ENCODE measurements at places on chromosomes 12 and 14. TPM values are rescaled to one million over a fixed set of nuclear protein-coding genes. Genes with fewer than 3 reads are reported as not detected.

- H3K27me3 ChIP-seq = peaks cover 100% of the 10 kb centered on the region
- H3K27ac ChIP-seq = no peak overlapping the region
- H3K4me3 ChIP-seq = no peak overlapping the region
- DNase-seq = no peak
- H3K36me3 ChIP-seq = no peaks in the 10 kb centered on the region
- peaks cover 20% of the 10 kb centered on the region for H3K4me1 ChIP-seq
These were observed 5.5 kb upstream of the HOXC9 start for GRCh38 chr12:53994264-53995001.

GRCh38 chr14:69715725-69716477 is 51.0 kb upstream of the SRSF5 start:
- H3K36me3 ChIP-seq = no peaks in the 10 kb centered on the region
- peak; percentile 59 for DNase-seq
- no peaks in the 10 kb centered on the region for H3K27me3 ChIP-seq
- H3K4me1 ChIP-seq = peaks cover 37% of the 10 kb centered on the region

- peaks cover 38% of the 10 kb centered on the region for H3K27me3 ChIP-seq
- H3K4me1 ChIP-seq = no peaks in the 10 kb centered on the region
- no peak for DNase-seq
These were observed 4.8 kb downstream of the SLC8A3 start for GRCh38 chr14:70183991-70184390.

- H3K27me3 ChIP-seq = peaks cover 62% of the 10 kb centered on the region
- no peak overlapping the region for H3K27ac ChIP-seq
- no peaks in the 10 kb centered on the region for H3K36me3 ChIP-seq
These were observed 825 bp downstream of the DHH start for GRCh38 chr12:49093792-49094159.

Gene REM2
- total RNA-seq = not detected

Gene ZFC3H1
- total RNA-seq = 141 TPM

Gene KRT6A
- not detected for total RNA-seq

DNA sequence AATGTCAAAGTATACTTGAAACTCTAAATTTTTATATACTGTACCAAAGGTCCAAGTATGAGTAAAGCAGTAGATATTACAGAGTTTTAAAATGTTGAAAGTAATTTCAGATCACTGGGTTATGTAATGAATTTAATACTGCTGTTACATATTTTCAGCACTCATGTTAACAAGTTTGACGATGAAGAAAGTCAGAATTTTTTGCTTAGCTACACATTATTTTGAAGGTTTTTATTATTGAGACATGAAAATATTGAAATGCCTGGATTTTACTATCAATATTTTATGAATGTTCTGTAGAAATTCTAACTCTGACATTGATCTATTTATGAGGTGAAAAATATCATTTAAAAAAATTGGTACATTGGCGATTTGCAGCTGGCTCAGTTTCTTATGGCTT is 1030.3 kb downstream of the FSCB start:
- DNase-seq = no peak
- no peak overlapping the region for H3K4me3 ChIP-seq
- no peak overlapping the region for H3K27ac ChIP-seq
- no peaks in the 10 kb centered on the region for H3K36me3 ChIP-seq
- no peaks in the 10 kb centered on the region for H3K27me3 ChIP-seq

DNA sequence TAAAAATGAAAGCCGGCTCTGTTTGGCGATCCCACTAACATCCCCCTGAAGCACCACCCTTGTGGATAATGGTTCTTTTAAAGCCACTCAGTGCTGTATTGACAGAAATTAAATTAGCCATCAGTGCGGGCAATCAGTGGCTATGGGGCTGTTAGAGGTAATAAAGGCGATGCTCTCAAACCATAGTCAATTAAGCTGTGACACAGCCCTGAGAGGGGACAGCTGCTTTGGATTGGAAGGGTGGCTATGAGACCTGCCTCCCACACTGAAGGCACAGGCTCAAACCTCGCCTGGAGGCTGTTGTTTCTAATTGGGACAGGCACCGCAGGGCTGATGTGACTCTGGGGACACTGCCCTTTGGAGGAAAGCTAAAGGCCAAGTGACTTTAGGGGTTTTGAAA is 562.2 kb downstream of the VRK1 start:
- H3K27me3 ChIP-seq = no peaks in the 10 kb centered on the region
- no peak overlapping the region for H3K27ac ChIP-seq
- no peak for DNase-seq
- H3K4me1 ChIP-seq = no peaks in the 10 kb centered on the region
- H3K4me3 ChIP-seq = no peak overlapping the region
- no peaks in the 10 kb centered on the region for H3K36me3 ChIP-seq

Gene OVCH1
- total RNA-seq = not detected

DNA sequence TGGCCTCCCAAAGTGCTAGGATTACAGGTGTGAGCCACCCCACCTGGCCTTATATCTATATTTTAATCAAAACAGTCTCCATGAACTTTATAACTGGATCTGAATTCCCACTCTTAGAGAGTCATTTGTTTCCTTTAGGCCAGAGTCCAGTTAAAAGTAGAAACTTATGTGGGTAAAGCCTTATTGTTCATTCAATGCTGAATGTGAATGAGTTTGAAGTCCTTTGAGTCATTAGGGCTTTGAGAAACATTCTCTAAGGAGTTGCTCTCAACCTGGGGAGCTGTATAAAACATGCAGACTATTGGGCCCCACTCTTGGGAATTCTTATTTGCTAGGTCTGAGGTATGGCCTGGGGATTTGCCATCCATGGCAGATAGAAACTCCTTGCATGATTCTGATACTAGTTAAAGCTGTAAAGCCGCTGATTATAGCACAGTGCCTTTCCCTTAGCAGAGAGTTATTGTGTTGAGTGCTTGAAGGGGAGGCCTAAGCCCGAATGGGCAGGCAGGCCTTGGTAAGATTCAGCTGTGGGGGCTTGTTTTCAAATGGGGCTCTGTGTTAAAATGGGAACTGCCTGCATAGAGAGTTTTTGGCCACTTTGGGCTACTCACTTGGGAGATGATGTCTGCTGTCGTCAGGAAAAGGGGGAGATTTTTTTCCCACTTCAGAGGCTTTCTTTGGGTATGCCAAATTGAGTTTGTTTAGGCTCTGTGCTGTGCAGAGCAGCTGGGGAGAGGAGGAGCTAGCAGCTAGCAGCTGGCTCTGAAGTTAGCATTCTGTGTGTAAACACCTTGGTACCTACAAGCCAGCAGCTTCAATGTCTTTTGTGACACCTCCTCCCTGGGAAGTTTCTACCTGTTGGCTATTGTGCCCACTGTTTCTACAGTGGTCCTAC is 117.5 kb downstream of the DACT1 start:
- no peak for DNase-seq
- peak overlapping the region; percentile 75 for H3K27ac ChIP-seq
- no peaks in the 10 kb centered on the region for H3K36me3 ChIP-seq

Gene KRT71
- total RNA-seq = not detected

GRCh38 chr14:24054324-24054641 is 2.5 kb downstream of the CARMIL3 start:
- no peak overlapping the region for H3K27ac ChIP-seq
- H3K27me3 ChIP-seq = no peaks in the 10 kb centered on the region
- no peaks in the 10 kb centered on the region for H3K36me3 ChIP-seq
- H3K4me1 ChIP-seq = peaks cover 15% of the 10 kb centered on the region
- H3K4me3 ChIP-seq = no peak overlapping the region
- no peak for DNase-seq

Gene C14orf39
- 0.16 TPM for total RNA-seq

DNA sequence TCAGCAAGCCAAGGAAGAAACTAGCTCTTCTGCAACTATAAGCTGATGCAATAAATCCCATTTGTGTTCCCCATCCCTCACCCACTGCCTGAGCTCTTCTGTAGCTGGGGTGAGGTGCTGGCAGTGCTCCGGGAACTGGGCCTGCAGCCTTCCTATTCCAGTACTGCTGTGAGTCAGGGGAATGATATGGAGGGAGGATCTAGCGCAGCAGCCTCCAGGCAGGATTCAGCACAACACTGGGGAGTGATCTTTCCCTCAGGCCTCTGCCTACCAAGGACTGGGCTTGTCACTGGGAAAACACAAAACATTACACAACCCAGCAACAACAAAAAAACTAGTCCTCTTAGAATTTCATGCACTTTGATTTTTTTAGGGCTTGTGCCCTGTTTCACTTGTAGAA is 58.7 kb downstream of the ST8SIA1 start:
- no peaks in the 10 kb centered on the region for H3K4me1 ChIP-seq
- no peak overlapping the region for H3K4me3 ChIP-seq
- H3K27me3 ChIP-seq = no peaks in the 10 kb centered on the region

- no peaks in the 10 kb centered on the region for H3K36me3 ChIP-seq
- DNase-seq = no peak
- H3K27me3 ChIP-seq = peaks cover 8% of the 10 kb centered on the region
- H3K27ac ChIP-seq = no peak overlapping the region
These were observed 75.3 kb upstream of the SFSWAP start for GRCh38 chr12:131635491-131636122.

Gene CISTR
- total RNA-seq = not detected

Gene LIN7A
- total RNA-seq = 31.0 TPM

DNA sequence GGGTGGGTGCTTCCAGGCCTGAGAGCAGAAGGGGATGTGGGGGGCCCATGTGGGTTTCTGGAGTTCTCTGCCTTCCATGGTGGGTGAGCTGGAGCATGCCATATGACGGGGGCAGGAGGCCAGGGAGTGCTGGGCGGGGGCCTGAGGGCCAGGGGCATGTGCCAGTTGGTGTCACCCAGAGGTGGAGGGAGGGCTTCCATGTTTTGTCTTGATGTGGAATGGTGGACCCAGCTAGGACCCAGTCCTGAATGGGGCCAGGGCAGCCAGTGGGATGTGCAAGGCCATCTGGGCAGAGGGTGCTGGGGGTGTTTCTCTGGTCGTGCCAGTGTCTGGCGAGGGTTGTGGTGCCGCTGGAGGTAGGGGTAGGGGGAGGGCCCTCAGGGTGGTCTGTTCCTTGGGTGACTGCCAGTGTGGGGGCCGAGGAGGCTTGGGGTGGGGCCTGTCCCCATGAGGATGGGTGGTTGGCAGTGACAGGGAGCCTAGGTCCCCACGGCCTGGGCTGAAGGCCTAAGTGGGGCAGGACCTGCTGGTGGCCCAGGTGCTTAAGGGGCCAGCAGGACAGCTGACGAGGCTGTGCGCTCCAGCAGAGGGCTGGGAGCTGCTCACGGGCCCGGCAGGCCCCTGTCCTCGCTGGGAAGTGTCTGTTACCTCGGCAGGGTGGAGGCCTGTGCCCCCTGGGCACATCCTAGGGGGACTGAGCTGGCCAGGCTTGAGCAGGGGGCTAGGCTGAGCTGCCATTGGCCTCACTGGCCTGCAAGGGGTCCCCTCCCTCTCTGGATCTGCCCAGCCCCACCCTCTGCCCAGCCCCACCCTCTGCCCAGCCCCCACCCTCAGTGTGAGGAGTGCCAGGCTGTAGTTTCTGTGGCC is 26.8 kb downstream of the CEP170B start:
- H3K27me3 ChIP-seq = no peaks in the 10 kb centered on the region
- H3K4me1 ChIP-seq = no peaks in the 10 kb centered on the region
- no peak for DNase-seq
- H3K27ac ChIP-seq = no peak overlapping the region

Gene PPP1R1A
- total RNA-seq = 67.0 TPM

- no peak overlapping the region for H3K27ac ChIP-seq
- no peaks in the 10 kb centered on the region for H3K4me1 ChIP-seq
- DNase-seq = no peak
- peaks cover 10% of the 10 kb centered on the region for H3K27me3 ChIP-seq
- no peak overlapping the region for H3K4me3 ChIP-seq
These were observed 5.3 kb downstream of the FGF6 start for GRCh38 chr12:4440187-4440941.

Measured in transverse colon (tissue), 4 donors.